Aortic smooth muscle cell (primary cell): ENCODE measurements at places on chromosomes 1 and 21. TPM values are rescaled to one million over a fixed set of nuclear protein-coding genes. Genes with fewer than 3 reads are reported as not detected.

The PROK1 gene
- not detected in 2 replicates for total RNA-seq

The CRP gene
- not detected in 2 replicates for total RNA-seq

The FCGR2B gene
- total RNA-seq = not detected in 2 replicates

The DNAI4 gene
- total RNA-seq = 9.1 and 11.9 TPM in 2 replicates

The CYP4A22 gene
- not detected in 2 replicates for total RNA-seq

The FAM167B gene
- 0.79 and 1.7 TPM in 2 replicates for total RNA-seq

The RHBDL2 gene
- 0.50 and 0.79 TPM in 2 replicates for total RNA-seq

The FAM177B gene
- total RNA-seq = not detected in 2 replicates

The RAB13 gene
- total RNA-seq = 91.4 and 101 TPM in 2 replicates

The AIRE gene
- under 0.01 TPM in 1 of 2 replicates, not detected in the other for total RNA-seq

The LRRN2 gene
- total RNA-seq = not detected in 2 replicates

The CD34 gene
- total RNA-seq = 0.53 and 1.5 TPM in 2 replicates

The ZNF670 gene
- 1.2 and 1.7 TPM in 2 replicates for total RNA-seq

The AADACL4 gene
- total RNA-seq = not detected in 2 replicates

The KCNJ10 gene
- total RNA-seq = not detected in 2 replicates

The CCDC24 gene
- total RNA-seq = 4.0 and 4.8 TPM in 2 replicates

The TATDN3 gene
- total RNA-seq = 14.7 and 17.2 TPM in 2 replicates

The EDARADD gene
- 0.68 and 2.5 TPM in 2 replicates for total RNA-seq

The GPATCH3 gene
- total RNA-seq = 8.5 and 9.8 TPM in 2 replicates

The ZFP69B gene
- total RNA-seq = 3.0 and 4.0 TPM in 2 replicates

The EFCAB14 gene
- total RNA-seq = 30.3 and 42.4 TPM in 2 replicates

The PKLR gene
- total RNA-seq = not detected in 2 replicates

The TSPEAR gene
- not detected in 2 replicates for total RNA-seq

The TNNI3K gene
- total RNA-seq = 1.2 and 1.7 TPM in 2 replicates

The FBXO42 gene
- 10.4 and 13.1 TPM in 2 replicates for total RNA-seq

The IRF6 gene
- total RNA-seq = 4.4 and 15.7 TPM in 2 replicates

The HSD3B2 gene
- not detected in 2 replicates for total RNA-seq

The RBBP5 gene
- total RNA-seq = 13.5 and 13.7 TPM in 2 replicates

The PANK4 gene
- 16.4 and 20.5 TPM in 2 replicates for total RNA-seq

The SDCCAG8 gene
- 95.6 and 132 TPM in 2 replicates for total RNA-seq

The RNU1-4 gene
- 565 and 1,390 TPM in 2 replicates for total RNA-seq

The RWDD3 gene
- total RNA-seq = 9.9 and 12.1 TPM in 2 replicates

The FOXD3 gene
- not detected in 2 replicates for total RNA-seq

The LINGO4 gene
- not detected in 2 replicates for total RNA-seq

The CALML6 gene
- 0.31 and 0.40 TPM in 2 replicates for total RNA-seq

The NCF2 gene
- under 0.01 and 0.19 TPM in 2 replicates for total RNA-seq

The SLC6A17 gene
- total RNA-seq = 0.37 and 1.6 TPM in 2 replicates

The GJB5 gene
- total RNA-seq = not detected in 2 replicates

The MX2 gene
- total RNA-seq = 0.44 and 0.92 TPM in 2 replicates

The NR5A2 gene
- total RNA-seq = 0.12 and 0.13 TPM in 2 replicates

The NPHS2 gene
- not detected in 2 replicates for total RNA-seq

The TUT4 gene
- 16.8 and 25.0 TPM in 2 replicates for total RNA-seq

The FMO5 gene
- total RNA-seq = 1.3 and 2.4 TPM in 2 replicates

The CYP4A11 gene
- 0.13 TPM in 1 of 2 replicates, not detected in the other for total RNA-seq

The HLX gene
- total RNA-seq = 4.0 and 4.2 TPM in 2 replicates

The CTNNBIP1 gene
- 22.6 and 23.5 TPM in 2 replicates for total RNA-seq

The RNU5D-1 gene
- not detected in 2 replicates for total RNA-seq

The LAMB3 gene
- 48.4 and 49.8 TPM in 2 replicates for total RNA-seq
